ENCODE measurements at places on chromosomes 12 and 14. TPM values are rescaled to one million over a fixed set of nuclear protein-coding genes. Genes with fewer than 3 reads are reported as not detected.

Gene ASB2
- total RNA-seq: not detected

Gene CIDEB
- total RNA-seq: 3.2 TPM

Gene NTN4
- 190 TPM for total RNA-seq

Gene LETMD1
- 17.9 TPM for total RNA-seq

Gene CIT
- total RNA-seq: 26.7 TPM
